ENCODE measurements at places on chromosomes 7 and 10.

DNA sequence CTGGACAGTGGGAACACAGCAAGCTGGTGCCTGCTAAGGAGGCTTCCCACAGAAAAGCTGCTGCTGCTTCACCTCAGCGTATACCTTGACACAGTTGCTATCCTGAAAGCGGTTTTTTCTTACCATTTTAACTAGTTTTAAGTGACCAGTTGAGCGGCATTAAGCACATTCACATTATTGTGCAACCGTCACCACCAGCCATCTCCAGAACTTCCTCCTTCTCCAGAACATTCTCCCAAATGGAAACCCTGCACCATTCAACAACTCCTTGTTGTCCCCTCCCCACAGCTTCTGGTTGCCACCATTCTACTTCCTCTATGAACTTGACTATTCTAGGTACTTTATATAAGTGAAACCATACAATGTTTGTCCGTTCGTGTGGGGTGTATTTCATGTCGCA, 169.9 kb downstream of the SNX10 start:
- DNase-seq, result no peak

GRCh38 chr10:113087165-113088029, 137.3 kb downstream of the TCF7L2 start:
- peak; percentile 99 for DNase-seq

DNA sequence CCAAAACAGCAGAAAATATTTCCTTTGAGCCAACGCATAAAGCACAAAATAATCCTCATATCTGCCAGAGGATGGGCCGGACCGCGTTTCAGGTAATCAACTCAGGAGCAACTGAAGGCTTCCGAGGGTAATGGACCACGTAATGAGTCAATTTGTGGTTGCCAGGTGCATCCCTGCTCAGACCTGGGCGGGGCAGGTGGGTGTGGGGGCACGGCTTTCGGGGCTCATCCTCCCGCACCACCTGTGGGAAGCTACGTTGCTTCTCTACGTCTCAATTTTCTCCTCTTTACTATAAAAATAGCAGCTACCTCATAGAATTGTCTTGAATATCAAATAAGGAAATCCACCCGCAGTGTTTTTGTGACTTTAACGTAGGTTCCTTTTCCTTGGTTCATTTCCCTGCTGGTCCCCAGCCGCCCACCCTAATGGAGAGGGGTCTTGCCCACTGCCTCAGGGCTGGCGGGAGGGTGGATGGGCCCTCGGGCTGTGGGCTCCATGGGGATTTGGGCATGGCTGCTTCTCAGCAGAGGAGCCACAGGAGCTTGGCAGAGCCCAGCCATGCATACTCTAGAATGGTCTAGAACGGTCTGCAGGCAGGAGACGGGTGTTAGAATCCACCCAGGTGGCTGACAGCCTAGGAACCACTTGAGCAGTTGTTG, 324.7 kb downstream of the ADARB2 start:
- DNase-seq, result no peak

DNA sequence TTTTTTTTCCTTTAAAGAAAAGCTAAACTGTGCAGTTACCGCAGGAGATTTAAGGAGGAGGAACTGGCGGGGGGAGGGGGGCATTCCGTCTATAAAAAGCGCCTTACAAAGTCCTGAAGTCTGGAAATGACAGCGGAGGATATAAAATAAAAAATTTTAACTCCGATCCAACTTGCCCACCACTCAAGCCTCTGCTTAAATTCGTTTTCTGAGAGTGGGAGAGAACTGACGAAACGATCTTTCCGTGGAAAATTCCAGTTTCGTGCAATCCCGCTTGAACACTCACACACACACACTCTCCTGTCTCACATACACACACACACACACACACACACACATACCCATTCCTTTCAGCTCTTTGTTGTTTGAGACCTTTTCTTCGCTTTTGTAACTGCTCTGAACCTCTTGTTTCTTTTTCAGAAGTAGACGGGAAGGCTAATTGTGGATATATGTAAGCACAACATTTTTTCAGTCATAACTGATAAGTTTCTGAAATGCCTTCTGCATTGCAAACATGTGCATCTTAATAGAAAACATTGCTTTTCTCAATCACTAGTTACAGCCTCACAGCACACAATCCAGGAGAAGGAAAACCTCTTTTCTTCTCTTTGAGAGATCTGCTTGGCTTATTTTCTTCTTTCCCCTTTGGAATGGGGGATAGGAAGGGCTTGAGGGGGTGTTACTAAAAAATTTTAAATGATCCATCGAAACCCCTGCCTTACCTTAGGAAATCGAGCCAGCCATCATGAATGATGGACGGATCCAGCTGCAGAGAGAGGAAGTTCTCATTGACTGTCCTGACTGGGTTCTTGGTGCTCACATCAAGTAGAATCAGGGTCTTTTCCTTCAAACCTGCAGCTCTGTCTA, 628 bp downstream of the HPSE2 start:
- DNase-seq, result no peak

DNA sequence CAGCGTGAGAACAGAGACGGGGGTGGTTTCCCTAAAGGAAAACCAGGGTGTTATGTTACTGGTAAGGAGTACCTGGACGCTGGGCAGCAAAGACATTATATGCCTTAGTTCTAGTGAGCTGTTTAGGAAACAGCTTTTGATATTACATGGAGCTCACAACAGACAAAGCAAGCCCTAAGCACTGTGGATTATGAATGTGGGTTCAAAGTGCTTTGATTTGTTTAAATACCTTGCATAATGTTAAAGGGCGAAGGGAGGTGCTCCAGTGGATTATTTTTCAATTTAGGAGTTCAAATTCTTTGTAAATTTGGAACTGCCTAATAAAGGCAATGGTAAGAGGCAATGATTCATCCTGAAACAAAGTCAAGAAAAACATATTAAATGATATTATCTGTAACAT, 13.8 kb downstream of the WNT16 start:
- no peak for DNase-seq

- peak; percentile 65 for DNase-seq
Measured at GRCh38 chr7:82430500-82431465, 12.8 kb downstream of the CACNA2D1 start.

DNA sequence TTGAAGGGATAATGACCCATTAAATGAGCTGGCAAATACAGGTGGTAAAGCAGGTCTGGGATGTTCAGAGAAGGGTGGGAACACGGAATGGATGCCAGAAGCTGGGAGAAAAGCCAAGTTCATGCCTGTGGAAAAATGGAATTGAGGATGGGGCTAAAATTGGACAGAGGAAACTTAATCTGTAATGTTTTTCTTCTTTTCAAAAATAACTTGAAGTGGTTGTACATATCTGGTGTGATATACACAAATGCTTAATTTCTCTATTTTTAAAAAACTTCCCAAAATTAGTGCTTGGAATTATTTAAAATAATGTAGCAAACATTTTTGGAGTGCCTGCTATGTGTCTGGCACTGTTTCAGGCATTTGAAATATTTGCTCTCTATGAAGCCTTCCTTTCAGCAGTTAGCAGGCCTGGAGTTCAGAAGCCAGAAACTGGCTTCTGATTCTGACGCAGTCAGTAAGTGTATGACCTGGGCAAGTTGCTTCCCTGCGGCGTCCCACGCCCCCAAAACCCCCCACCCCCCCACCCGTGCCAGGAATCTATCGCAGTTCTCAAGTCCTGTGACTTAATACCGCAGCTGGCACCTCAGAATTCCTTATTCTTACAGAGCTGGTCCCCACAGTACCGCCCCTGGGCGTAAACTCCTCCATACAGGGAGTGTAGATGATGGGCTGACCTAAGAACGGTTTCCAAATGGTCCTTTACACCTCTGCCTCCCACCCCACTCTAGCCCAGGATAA, 828 bp upstream of the MALSU1 start:
- DNase-seq, result peak; percentile 17

DNA sequence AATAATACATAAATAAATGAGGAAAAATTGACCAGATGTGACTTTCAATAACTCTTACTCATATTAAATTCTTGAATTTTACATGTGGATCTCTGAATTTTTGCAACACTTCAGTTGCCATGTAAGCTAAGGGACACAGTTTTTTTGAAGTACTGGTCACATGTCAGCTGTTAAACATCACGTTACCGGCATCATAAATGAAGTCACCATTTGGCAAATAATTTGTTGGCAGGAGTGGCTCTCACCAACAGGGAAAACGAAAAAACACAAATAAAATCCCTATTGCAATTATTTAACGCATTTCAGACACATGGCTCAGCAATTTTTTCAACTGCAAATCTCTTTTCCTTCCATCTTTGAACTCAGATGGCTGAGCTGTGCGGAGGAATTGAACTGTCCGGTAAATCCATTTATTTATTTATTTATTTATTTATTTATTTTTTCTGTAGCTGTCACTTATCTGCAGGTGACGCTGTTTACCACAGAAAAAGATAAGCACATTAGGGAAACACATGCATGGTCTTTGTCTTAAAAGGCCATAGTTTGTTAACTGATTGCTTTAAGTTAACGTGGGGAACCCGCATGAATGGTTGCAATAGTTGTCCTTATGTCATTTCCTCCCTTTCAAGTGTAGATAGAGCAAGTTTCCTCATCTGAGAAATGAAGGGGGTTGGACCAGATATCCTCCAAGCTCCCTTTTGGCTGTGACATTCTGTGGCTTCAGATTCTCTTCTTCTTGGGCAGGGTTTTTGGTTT, 64.7 kb upstream of the JAZF1 start:
- DNase-seq, result no peak

Measured in GM04503 (cell line).